ENCODE measurements at places on chromosomes 3 and 15.

DNA sequence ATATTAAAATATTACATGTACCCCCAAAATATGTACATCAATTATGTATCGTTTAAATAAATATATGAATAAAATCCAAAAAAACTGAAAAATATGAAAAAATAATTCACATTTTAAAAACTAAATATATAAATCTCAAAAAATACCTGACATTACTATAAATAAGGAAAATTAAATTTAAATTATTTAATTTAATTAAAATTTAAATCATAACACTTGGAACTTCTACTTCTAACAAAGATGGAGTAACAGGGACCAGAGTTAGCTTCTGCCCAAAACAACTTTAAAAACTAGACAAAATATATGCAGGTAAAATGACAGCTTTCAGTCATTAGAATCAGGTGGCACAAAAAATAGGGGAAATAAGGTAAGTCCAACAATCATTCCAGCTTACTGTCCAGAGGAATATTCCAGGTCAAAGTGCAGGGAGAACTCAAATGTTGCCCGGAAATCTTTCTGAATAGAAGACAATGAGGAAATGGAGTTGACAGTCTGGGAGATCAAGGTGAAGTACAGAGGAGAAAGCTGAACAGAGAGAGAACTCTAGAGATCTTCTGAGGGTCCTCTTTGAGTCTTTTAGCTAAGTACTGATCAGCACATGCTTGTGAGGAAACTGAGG lies 207.7 kb upstream of the ATP11B start:
- DNase-seq, result no peak

GRCh38 chr15:31372635-31373091 lies 46.0 kb downstream of the KLF13 start:
- DNase-seq, result no peak

- peak; percentile 46 for DNase-seq
Observed at GRCh38 chr3:51671734-51672475, 853 bp downstream of the TEX264 start.

DNA sequence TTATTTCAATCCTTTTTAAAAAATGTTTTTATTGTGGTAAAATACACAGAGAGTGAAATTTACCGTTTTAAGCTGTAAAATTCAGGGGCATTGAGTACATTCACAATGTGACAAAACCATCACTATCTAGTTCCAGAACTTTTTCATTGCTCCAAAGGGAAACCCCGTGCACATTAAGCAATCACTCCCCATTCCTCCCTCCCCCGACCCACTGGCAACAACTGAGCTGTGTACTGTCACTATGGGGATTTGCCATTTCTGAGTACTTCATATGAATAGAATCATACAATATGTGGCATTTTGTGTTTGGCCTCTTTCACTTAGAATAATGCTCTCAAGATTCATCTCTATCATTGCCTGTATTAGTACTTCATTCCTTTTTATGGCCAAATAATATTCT lies 45.5 kb upstream of the BOC start:
- DNase-seq, result no peak

DNA sequence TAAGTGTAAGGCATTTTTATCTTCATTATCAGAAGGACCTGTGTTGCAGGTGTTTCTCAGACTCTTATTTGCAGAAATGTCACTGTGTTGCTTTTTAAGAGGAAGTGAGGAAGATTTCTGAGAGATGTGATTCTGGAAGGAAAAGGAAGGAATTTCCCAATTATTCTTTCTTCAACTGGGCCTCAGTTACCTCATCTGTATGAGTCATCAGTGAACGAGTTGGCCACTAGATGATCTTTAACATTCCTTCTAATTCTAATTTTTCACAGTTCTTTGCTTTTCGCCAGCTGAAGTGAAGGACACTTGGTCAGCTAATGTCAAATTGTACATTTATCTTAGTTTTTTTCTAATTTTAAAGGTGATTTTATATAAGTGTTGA lies 28.9 kb downstream of the CLEC3B start:
- DNase-seq, result no peak
